ENCODE measurements at places on chromosomes 6 and 20.

- peak; percentile 83 for DNase-seq
These were observed 41.0 kb downstream of the SLC9A8 start for GRCh38 chr20:49853640-49854039.

DNA sequence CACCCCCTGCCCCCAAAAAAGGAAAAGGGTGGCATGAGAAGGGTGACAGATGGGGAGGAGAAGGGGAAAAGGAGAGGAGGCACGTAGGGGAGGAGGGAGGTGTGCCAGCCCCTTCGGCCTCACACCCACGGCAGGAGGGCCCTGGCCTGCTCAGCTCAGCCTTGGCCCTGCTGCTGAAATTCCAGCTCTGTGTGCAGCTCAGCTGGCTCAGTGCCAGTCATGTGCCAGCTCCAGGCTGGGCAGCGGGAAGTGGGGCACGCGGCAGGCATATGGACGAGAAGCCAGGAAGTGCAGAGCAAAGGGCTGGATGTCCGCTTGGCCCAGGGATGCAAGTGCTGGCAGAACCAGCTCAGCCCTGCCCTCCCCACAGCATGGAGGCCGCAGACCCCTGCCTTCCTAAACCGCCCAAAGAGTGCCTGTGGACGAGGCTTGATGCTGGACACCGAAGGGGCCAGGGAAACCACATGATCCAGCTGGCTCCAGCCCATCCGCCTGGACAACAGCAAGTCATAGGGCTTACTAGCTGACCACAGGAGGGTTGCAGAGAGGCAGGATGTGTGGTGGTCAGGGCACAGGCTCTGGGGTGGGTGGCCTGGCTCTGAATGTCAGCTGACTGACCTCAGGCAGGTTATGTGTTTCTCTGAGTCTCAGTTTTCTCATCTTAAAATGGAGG lies 60.2 kb downstream of the NOL4L start:
- no peak for DNase-seq

GRCh38 chr6:39041072-39041471 lies 7.5 kb upstream of the GLP1R start:
- DNase-seq, result no peak

DNA sequence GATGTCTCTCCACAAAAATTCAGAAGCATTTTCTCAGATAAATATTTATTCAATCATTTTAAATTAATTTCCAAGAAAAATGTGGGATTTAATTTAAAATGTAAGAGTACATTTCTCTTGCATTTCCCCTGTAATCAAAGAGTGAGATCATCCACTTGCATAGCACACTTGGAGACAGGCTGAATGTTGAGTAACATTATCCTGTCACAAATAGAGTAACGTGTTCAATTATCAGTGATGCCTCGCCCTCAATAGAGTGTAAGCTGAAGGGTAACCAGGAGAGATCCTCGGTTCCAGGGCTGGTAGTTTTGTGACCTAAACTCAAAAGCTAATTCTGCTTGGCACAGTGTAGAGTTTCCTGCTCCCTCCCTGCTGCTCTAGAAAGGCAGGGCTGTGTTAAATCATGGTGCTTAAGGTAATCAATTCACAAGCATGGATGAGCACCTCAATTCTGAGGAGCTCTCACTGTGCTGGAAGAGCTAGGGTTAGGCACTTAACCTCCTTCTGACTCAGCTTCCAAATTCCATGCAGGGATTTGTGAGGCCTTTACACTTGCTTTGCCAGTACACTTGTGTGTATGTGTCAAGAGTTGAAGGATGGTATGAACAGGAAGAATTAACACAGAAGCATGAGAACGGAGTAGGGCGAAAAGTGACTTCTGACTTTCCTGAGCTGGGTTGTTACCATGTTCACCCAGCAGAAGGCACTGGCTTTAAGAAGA lies 56.6 kb downstream of the MMUT start:
- peak; percentile 27 for DNase-seq

DNA sequence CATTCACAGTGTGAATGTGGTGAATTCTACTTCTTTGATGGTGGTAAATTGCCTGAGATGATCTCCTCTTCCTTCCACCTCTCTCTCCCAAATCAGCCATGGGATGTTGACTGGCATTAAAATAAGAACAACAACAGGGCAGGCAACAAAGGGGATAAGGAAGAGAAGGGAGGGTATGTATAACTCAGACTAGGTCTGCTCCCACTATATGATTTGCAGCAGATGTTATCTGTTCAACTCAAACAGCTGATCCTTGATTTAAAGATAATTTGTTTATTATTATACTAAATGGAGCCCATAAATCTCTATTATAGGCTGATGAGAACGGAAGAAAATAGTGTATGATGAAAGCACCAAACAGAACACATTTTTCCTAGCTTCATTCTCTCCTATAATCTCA lies 262.0 kb downstream of the BTBD3 start:
- DNase-seq, result no peak

GRCh38 chr6:44073612-44074438 lies 53.4 kb downstream of the MRPL14 start:
- DNase-seq, result no peak

DNA sequence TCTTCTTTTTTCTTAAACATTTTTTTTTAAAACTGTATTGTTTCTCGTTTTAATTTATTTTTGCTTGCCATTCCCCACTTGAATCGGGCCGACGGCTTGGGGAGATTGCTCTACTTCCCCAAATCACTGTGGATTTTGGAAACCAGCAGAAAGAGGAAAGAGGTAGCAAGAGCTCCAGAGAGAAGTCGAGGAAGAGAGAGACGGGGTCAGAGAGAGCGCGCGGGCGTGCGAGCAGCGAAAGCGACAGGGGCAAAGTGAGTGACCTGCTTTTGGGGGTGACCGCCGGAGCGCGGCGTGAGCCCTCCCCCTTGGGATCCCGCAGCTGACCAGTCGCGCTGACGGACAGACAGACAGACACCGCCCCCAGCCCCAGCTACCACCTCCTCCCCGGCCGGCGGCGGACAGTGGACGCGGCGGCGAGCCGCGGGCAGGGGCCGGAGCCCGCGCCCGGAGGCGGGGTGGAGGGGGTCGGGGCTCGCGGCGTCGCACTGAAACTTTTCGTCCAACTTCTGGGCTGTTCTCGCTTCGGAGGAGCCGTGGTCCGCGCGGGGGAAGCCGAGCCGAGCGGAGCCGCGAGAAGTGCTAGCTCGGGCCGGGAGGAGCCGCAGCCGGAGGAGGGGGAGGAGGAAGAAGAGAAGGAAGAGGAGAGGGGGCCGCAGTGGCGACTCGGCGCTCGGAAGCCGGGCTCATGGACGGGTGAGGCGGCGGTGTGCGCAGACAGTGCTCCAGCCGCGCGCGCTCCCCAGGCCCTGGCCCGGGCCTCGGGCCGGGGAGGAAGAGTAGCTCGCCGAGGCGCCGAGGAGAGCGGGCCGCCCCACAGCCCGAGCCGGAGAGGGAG lies 580 bp downstream of the VEGFA start:
- peak; percentile 33 for DNase-seq

- no peak for DNase-seq
These were observed 125.9 kb upstream of the INSM1 start for GRCh38 chr20:20241976-20242375.

DNA sequence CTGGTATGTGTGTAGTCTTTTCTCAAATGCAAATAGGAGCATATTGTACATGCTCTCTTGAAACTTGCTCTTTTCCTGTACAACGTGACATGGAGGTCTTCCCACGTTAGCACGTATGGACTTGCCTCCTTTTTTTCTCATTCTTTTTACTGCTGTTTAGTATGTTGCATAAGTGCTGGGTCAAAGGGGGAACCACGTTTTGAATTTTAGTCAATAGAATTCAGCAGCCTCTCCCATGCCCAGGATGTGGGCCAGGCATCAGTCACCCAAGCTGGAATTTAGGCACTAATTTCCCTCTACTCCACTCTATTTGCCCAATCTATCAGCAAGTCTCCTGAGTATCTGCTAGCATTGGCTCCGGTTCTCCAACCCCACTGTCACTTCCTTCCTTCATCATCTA lies 41.5 kb upstream of the RNF24 start:
- peak; percentile 88 for DNase-seq
